ENCODE measurements at places on chromosomes 7 and 10.

DNA sequence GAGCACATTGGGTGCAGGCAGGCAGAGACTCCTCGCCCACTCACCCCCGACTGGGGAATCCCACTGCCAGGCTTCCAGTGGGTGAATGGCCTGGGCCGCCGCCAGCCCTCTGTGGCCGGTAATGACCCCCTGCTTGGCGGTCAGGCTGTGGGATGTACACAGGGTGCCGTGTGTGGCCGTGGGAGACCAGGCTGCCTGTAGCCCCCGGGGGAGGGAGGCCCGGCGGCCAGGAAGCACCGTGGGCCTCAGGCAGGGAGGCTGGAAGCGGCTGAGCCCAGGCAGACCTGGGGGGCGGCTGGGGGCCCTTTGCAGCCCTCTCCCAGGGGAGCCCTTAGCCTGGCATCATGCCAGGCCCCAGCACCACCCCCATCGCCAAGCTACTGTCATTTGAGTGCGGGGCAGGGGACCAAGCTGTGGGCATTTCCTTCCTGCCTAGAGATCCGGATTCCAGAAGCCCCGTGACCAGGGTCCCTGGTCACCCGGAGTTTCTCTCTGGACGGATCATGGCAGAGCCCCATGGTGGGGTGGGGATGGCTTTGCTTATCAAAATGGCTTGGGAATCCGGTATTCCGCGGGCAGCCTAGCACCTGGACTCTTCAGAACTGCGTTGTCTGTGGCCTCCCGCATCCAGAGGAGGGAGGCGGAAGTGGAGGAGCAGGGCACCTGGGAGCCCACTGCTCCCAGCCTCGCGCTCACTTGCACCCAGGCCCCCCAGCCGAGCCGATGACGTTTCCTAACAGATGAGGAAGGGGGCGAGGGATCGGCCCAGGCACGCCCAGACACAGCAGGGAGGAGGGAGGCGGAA lies 1.1 kb downstream of the TTYH3 start:
- peak; percentile 73 for DNase-seq

DNA sequence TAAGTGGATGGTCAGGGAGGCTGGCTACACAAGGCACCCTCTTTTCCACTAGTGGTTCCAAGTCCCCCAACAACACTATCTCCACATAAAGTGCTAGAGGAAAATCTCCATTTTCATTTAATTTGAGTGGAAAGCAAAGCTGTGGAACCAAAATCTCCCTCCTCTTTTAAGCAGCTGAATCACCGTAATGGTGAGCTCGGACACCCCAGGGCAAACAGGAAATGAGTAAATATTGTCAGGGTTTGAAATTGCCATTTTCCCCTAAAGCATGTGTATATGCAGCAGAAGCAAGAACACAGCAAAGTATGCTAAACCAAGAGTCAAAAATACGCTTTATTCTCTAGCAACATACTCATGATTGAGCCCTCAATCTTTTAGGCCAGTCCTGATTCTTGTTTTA lies 143.7 kb downstream of the GPAM start:
- no peak for DNase-seq

DNA sequence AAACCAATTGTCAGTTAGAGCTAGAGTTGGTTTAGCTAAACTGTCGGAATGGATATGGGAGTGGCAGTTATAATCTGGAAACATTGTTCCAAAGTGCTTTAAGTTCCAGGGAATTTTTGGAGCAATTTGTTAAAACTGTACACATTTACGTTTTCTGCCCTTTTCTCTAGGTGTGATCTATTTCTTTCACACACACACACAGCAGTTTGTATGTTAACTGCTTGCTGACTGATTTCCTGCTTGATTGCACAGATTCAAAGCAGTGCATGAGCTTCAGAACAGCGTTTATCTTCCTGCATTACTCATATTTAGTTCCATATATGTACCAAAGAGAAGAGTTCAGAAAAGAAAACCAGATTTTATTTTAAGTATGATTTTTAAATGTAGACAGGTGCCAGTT lies 57.9 kb downstream of the MGMT start:
- DNase-seq, result no peak

- no peak for DNase-seq
Measured at GRCh38 chr7:55235801-55236200, 129.3 kb upstream of the LANCL2 start.

DNA sequence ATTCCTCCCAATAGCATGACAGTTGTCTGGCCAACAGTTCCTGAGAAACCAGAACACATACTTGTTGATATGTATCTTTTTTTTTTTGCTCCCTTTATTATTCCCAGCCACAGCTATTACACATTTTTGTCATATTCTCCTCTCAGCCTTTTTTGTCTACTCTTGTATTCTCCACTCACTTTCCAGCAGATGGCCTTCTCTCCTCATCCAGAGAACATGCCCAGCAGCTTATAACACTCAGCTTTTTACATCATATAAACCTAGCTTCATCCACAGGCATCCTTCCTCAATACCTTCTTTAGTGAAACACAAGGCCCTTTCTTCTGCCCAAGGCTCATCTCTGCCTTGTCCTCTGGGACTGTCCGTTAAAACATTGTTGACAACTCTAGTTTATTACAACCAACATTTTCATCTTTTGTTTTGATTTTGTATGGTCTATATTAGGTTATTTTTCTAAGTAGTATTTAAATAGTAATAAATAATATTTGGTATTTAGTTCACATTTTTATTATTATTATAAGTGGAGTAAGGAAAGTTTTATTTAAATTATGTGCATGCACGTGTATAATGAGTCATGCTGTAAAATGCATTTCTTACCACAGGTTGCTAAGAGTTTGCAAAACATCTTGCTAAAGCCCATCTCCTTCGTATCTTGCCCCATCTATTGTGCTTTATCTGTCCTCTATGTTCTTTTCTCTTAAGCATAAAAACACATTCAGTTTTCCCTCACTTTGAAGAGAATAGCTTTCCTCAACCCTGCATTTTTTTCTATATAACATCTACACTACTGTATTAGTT lies 101.5 kb downstream of the ORC5 start:
- DNase-seq, result peak; percentile 51

DNA sequence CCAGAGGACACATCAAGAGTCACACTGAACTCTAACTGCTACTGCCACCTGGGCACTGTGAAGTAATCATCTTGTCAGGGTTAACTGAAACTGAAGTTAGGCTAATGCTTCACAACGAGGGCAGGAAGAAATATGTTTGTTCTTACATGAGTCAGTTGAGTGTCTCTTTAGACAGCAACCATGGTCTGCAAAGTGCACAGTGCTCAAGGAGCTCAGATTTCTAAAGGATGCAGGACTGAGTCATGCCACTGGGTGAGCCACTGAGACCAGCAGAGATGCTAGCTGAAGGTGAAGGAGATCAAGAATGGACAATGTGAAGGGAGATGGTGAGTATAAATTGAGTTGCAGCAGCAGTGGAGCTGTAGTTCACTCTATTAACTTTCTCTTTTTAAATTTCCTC lies 76.0 kb upstream of the CTTNBP2 start:
- no peak for DNase-seq

- no peak for DNase-seq
Measured at GRCh38 chr10:110530131-110530831, 32.6 kb downstream of the DUSP5 start.

GRCh38 chr10:104033401-104033930 lies 52.2 kb downstream of the COL17A1 start:
- no peak for DNase-seq

DNA sequence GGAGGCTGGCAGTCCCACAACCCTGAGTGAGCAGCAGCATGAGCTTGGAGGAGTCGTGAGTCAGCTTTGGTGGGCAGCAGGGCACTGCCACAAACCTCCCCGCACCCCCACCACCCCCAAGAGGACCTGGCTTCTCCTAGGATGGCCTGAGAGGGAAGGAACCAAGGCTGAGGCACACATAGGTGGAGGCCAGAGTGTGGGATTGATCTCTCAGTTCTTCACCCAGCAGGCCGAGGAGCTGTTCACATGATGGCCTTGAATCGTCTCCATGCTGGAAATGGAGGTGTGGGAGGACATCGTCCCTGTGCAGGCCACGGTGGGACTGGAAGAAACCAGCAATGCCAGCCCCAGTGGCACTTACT lies 17.4 kb upstream of the GDF10 start:
- no peak for DNase-seq

- DNase-seq, result no peak
Measured at GRCh38 chr7:116499168-116500077, at the start of gene CAV2. CAV2 (plus strand) TSS chr7:116499738; CDS start chr7:116499782, 44 bp downstream.

DNA sequence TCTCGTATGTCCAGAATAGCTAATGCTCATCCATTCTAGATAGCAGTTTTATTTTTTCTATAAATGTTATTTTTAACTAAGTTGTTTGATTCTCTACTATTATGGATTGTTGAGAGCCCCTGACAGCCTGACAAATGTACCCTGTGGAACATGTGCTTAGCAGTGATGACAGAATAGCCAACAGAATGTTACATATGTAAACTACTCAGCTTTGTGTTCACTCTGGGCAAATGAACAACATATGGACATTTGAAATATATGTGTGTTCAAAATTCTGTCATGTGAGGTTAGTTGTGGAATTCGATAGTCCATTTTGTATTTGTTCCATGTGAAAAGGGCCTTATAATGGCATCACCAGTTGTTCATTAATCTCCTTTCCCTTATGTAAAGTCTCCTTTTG lies 199.7 kb downstream of the EXOC4 start:
- DNase-seq, result no peak

- DNase-seq, result peak; percentile 37
Measured at GRCh38 chr7:134140889-134141867, 14.0 kb downstream of the LRGUK start.

DNA sequence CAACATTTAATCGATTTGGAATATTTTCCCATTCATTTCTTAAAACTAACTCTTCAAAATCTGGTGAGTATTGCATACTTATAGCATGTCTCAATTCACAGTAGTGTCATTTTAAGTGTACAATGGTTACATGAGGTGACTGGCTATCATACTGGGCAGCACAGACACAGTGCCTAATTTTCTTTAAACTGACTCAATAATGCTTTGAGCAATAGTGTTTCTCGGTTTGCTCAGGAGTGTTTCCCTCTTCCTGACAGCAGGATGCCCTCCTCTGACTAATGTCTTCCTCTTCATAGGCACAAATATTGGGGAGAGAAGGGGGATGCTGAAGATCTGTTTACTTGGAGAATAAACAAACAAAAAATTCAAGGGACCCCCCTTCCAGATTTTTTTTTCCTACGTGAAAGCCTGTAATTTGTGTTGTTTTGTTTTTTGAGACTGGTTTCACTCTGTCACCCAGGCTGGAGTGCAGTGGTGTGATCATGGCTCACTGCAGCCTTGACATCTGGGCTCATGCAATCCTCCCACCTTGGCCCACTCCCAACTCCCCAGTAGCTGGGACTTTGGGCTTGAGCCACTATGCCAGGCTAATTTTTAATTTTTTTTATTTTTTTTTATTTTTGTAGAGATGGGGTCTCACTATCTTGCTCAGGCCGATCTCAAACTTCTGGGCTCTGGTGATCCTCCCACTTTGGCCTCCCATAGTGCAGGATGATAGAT lies 2.2 kb downstream of the MRC1 start:
- DNase-seq, result no peak

DNA sequence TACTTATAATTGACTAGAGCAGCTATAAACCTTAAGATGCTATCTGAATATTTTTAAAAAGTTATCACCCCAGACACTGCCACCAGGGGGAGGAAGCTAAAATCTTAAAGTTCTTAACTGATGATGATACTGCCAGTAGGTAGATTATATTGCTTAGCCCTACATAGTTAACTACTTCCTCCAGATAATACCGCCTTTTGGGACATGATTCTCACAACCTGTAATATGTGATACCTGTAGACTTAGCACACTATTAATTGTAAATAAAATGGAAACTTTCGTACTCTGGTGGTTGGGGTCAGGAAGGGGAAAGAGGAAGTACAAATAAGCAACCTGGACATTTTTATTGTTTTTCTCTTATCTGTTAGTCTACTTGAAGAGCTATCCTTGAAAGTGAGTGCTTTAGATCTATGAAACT lies 268.9 kb downstream of the ADK start:
- DNase-seq, result peak; percentile 33

GRCh38 chr10:1360011-1360557 lies 303.9 kb downstream of the WDR37 start:
- DNase-seq, result no peak

DNA sequence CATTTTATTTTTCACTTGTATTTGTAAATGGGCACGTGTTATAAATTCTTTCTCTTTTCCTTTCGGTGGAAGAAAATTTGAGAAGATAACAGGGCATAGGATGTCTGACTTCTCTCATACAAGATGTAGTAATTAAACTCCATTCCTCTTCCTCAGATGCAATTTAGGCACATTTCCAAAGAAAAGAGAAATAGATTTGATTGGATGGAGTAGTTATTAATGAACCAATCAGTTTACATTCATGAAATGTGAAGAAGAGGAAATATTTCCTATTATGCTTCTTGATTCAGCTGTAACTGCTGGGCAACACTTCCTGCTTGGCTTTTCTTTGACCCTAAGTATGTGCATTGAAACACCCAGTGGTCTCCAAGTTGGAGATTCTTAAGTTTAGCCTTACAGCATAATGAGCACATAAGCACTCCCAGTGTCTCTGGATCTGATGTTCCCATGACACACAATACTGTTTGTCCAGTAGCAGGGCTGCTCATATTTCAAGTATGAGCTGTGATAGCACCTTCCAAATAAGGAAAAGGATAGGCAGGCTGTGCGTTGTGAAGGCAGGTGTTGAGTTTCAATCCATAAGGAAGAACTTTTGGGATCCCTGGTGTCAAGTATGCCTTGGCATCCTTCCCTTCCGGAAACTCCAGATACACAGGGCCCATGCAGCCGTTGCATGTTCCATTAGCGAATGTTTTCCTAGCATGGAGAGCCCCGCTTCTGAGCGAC lies 33.4 kb upstream of the COBL start:
- peak; percentile 96 for DNase-seq

DNA sequence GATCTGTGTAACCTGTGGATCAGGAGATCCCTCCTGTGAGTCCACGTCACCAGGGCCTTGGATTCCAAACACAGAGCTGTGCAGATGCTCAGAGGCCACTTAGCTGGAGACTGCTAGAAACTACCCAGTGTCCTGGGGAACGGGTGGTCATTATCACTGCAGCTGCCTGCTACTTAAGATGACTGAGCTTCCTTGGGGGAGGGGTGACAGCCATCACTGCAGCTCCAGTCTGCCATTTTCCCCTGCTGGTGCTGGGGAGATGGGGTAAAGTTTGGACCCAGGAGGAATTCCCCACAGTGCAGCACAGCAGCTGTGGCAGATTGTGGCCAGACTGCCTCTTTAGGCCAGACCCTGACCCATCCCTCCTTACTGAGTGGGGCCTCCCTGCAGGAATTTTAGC lies 78.8 kb upstream of the VOPP1 start:
- DNase-seq, result no peak
